ENCODE measurements at places on chromosomes 7 and 10.

GRCh38 chr10:33337326-33337957 lies 3.0 kb upstream of the NRP1 start:
- peak; percentile 68 for DNase-seq

DNA sequence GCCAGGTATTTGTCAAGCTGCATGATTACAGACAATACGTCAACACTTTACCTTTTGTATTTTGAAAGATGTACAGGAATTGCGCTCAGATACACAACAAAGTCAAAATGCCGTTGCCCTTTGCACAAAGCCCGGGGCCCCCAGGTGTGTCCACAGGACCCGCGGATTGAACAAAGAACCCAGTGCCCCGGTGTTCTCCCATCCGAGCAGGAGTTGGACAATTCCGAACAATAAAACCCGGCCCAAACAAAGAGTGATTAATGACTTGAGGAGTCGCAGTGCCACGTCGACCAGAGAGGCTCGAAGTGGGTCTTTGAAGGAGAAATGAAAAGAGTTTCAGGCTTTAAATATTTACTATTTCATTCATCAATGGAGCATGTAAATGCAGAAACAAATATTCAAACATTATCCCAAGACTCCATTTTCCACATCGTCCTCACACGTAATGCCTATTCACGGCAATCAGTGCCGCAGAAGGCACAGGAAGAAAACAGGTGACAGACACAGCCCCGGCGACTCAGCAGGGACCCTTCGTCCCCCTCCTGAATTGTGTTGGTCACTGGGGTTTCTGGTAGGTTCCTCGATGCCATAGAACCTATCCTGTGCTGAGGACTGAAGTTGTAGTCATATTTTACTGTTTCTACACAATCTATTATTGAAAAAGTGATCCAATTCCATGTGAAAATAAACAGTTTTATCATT lies 70.9 kb upstream of the MGMT start:
- no peak for DNase-seq

- DNase-seq, result no peak
These were observed 85.3 kb upstream of the PCLO start for GRCh38 chr7:83248000-83248399.

DNA sequence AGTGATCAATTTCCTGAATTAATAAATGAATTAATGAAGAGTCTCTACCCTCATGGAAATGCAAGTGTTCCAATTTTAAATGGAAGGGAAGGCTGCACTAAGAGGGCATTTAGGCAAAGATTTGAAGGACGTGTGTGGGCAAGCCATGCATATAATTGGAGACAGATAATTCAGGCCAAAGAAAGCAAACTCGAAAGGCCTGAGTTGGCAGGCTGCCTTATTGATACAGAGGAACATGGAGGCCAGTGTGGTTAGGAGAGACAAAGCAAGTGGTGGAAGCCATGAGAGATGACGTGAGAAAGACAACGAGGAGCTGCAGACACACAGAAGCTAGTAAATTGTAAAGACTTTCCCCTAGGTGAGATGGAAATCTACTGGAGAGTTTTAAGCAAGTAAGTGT lies 15.4 kb upstream of the PCLO start:
- DNase-seq, result no peak

- DNase-seq, result peak; percentile 83
These were observed at the start of gene SGMS1 for GRCh38 chr10:50623663-50624412. TSS of gene SGMS1 (minus strand) at chr10:50623956. CDS start at chr10:50344114, 279,842 bp downstream.

GRCh38 chr7:108063520-108063933 lies 60.6 kb upstream of the LAMB1 start:
- DNase-seq, result no peak

GRCh38 chr7:815284-816216 lies 16.7 kb upstream of the SUN1 start:
- no peak for DNase-seq

GRCh38 chr10:62811159-62811875 lies 4.8 kb downstream of the EGR2 start:
- DNase-seq, result no peak

DNA sequence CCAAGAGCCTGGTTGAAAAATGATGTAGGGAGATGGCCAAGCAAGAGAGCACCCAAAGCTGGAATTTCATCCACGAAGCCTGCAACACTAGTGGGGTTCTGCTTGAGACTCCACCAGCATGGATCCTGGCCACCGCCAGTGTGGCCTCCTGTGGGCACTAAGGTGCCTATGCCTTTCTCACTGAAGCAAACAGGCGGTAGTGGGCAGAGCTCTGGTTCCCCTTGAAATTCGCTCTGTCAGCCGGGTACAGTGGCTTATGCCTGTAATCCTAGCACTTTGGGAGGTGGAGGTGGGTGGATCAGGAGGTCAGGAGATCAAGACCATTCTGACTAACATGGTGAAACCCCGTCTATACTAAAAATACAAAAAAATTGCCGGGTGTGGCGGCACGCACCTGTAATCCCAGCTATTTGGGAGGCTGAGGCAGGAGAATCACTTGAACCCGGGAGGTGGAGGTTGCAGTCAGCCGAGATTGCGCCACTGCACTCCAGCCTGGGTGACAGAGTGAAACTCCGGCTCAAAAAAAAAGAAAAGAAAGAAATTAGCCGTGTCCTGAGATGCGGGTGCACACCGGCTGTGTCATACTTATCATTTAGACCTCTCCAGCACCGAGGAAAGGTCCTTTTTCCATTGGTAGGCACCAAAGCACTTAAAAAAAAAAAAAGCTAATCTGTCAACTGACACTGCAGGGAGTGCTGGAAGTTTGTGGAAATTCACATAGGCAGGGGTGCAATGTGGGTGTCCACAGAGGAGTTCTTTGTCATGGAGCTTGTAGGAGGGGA lies 28.3 kb downstream of the CCM2 start:
- DNase-seq, result no peak

GRCh38 chr7:151796091-151796870 lies 80.6 kb downstream of the PRKAG2 start:
- DNase-seq, result peak; percentile 15

DNA sequence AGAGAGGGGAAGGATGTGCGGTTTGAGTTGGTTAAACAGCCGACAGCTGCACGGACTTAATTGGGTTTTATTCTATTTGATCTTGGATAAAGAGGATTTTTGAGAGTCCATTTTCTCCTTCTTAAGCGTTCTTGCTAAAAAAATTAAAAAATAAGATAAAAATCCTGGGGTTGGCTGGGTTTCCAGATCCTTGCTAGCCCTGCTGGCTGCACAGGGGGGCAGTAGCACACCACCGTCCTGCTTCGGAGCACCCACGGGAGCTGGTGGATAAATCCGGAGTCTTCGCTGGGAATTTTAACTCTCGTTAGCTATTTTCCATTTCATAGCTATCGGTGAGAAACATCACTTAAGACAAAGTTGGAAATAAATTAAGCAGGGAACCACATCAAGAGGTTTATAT lies 792.0 kb downstream of the TYW1 start:
- DNase-seq, result no peak

GRCh38 chr7:90850066-90850465 lies 253.9 kb downstream of the CDK14 start:
- DNase-seq, result no peak

DNA sequence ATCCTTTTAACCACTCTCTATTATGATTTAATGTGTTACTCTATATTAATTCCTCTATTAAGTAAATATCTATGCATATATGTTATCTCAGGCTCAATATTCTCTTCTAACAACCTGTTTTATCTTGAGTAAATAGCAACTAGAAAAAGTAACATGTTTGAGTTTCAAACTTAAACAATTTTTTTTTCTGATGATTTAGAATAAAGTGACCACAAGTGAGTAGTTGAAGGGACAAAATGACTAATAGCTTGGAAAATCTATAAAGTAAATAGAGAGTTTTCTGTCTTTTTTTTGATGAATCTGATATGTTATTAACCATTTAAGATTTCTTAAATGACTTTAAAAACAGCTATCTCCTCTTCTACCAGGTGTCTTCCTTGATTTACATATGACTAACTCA lies 483.8 kb downstream of the TFEC start:
- peak; percentile 17 for DNase-seq

DNA sequence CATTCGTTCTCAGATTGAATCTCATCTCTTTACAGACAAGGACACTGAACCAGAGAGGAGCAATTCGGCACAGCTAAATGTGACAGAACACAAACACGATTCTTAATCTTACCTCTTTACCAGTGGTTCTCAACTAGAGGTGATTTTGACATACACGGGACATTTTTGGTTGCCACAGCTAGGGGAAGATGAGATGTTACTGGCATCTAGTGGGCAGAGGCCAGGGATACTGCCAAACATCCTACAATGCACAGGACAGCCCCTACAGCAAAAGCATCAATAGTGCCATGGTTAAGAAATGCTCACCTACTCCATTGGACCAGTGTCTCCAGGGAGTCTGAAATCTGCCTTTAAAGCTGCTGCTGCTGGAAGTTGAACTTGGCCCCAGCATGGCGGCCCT lies 27.3 kb downstream of the PDE1C start:
- DNase-seq, result no peak

DNA sequence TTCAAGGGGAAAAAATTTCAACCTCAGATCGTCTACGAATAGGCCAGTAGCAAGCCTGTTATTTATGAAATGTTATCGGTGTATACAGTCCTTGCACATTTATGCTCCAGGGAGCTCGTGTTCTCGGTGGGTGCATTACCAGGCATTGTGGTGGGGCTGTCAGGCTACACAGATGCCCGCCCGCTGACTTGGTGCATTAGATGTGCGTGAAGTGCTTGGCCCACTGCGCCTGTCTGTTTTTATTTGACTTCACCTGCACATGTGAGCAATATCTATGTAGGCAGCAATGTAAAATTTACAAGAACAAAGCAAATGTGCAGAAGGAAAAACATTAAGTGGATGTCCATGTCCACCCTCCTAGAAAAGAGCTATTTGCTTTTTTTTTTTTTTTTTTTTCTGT lies 2.8 kb downstream of the FOXK1 start:
- DNase-seq, result no peak

GRCh38 chr7:111730476-111731300 lies 168.4 kb upstream of the IMMP2L start:
- DNase-seq, result peak; percentile 47

DNA sequence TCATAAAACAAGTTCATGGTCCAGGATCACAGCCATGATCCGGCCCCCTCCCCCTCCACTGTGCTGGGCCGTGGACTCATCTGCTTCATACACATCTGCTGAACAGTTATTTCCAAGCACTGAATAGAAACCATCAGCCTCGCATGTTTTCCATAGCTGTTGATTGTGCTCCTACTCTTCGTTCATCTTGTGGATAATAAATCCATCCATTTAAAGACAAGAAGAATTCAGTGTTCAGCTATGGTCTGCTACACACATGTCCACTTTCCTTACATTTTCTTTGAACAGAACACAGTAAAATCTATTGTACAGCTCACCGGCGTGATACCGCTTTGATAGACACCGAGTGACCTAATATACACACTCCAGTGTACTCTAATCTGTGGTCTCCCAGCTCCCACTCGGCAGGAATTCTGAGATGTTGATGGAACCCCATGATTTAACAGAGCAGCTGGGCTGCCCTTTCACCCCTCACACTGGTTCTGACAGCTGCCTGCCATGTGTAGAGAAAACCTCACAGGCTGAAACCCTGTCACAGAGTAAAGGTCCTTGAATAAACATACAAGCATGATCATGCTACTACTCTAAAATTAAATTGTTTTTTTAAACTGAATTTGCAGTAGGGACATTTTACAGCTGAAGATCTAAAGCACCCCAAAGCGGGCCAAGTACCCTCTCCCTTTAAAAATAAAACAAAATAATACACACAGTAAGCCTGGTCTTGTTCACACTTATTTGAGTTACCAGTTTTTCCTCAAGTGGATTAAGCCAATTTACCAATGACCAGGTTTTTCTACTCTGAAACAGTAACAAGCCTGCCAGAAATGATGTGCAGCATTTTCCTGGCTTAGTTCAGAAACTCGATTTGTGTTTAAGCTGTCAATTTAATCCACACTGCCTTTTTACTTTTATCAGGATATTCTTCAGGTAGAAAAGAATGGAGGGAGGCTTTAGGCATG lies 95.1 kb upstream of the FZD1 start:
- DNase-seq, result peak; percentile 68

DNA sequence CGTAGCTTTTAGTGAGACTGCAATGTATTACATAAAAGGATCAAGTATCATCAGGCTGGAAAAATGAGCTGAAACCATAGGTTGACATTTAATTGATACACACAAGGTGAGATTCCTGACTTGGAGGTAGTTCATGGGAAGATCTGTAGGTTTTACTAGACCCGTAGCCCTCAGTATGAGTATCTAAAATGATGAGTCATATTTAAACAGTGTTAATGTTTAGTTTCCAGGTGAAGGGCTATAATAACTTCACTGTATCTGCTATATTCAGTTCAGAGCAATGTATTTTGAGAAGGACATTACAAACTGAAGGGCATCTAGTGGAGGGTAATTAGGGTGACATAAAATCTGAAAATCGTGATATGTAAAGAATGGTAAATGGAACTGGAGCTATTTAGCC lies 35.0 kb downstream of the ENTPD1 start:
- DNase-seq, result no peak

- DNase-seq, result no peak
These were observed 14.5 kb upstream of the ZNF282 start for GRCh38 chr7:149180722-149181449.

GRCh38 chr7:26618449-26618848 lies 245.9 kb downstream of the SKAP2 start:
- no peak for DNase-seq

GRCh38 chr7:121153995-121154394 lies 165.5 kb downstream of the CPED1 start:
- no peak for DNase-seq

GRCh38 chr7:1100386-1100785 lies 12.5 kb downstream of the GPER1 start:
- no peak for DNase-seq

DNA sequence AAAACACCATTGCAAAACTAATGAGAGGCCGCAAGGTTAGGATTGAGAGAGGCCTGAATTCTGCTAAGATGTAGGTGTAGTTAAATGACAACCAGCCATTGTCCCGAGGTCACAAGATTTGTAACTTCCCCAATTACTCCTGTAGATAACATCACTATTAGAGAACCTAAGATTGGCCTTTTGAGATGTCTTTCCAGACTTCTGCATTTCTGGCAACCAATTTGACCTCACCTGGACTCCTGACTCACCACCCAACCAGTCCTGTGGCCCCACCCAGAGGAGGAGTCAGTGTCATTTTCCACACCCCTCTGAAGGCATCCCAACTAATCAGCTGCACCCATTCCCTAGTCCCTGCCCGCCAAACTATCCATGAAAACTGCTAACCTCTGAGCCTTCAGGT lies 115.7 kb downstream of the PRKAG2 start:
- DNase-seq, result no peak

GRCh38 chr7:89042940-89043339 lies 247.4 kb upstream of the TEX47 start:
- no peak for DNase-seq

GRCh38 chr10:8051109-8051821 lies 3.2 kb upstream of the GATA3 start:
- no peak for DNase-seq

GRCh38 chr10:8051851-8052257 lies 2.6 kb upstream of the GATA3 start:
- no peak for DNase-seq

- no peak for DNase-seq
These were observed 7.4 kb downstream of the CCNY start for GRCh38 chr10:35343739-35344138.

DNA sequence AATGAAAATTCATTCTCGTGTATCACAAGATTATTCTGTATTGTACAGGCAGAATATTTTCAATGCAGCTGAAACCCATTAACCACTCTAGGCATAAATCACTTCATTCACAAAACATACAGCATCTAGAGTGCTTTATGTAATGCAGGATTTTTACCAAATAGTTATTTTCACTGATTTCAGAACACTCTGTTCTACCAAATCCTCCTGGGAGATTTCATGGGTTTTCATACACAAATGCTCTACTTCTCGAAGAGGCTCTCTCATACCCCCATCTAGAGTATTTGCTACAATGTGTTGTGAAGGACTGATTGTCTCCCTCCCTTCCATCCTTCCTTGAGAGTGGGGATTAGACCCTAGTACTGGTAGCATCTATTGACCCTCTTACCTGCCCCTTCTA lies 209.2 kb upstream of the LRRN3 start:
- no peak for DNase-seq

Data from IMR-90 (cell line).